ENCODE measurements at places on chromosomes 1 and 21. TPM values are rescaled to one million over a fixed set of nuclear protein-coding genes. Genes with fewer than 3 reads are reported as not detected.

OR14C36 gene
- not detected for polyA plus RNA-seq

NCAM2 gene
- polyA plus RNA-seq: 5.6 TPM

SHE gene
- polyA plus RNA-seq: 12.6 TPM

- DNase-seq: no peak
These were observed 10.9 kb upstream of the COL18A1 start for GRCh38 chr21:45393833-45394638.

GRCh38 chr1:17065666-17066065 lies 11.8 kb upstream of the SDHB start:
- no peak for DNase-seq

DNA sequence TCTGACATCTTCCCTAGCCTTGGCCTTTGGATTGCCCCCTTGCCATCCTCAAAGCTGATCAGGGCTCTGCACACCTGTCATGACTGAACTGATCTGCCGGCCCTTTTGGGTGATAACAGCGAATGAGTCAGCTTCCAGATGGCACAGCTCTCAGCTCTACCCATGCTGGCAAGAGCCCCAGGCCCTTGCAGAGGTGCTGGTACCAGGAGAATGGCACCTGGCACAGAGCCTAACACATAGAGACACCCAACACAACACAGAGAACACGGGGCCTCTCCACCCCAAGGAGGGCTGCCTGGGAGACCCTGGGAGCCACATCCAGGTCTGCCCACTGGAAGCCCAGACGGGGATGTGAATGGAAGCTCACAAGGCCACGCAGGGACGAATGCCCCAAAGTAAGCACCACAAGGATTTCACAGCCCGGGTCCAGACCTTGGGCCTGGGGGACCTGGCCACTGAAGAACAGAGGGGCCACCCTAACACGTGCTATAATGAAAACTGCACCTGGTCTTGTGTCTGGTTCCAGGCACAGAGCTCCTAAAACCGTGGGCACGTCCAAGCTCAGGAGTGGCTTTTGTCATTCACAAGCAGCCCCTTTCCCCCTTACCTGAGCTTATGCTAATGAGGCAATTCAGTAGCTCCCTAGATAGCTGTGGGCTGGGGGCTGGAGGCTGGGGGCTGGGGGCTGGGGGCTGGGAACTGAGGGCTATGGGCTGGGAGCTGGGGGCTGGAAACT lies 160.5 kb downstream of the NPHP4 start:
- DNase-seq: no peak
